CD4-positive, alpha-beta memory T cell (primary cell): ENCODE measurements at places on chromosomes 4 and X. TPM values are rescaled to one million over a fixed set of nuclear protein-coding genes. Genes with fewer than 3 reads are reported as not detected.

DNA sequence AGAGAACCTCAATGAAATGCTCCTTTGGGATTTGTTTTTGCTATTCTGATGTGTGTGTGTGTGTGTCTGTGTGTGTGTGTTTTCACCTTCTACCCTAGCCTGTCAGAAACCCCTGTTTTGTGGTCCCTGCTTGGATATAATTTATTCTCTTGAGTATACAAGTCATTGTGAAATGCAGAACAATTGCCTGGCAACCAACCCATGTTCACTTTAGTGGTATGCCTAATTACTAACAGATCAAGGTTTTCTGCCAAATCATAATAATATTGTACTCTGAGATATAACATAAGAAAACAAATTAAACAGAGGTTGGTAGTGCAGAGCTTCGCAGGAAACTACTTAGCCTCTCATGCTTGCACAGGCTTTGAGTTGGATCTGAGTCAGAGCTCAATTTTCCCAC, 7.0 kb upstream of the TET2 start:
- DNase-seq, result no peak

GRCh38 chrX:101210630-101211029, 9.0 kb upstream of the DRP2 start:
- no peak for DNase-seq

GRCh38 chr4:120317713-120318112, 251.1 kb upstream of the MAD2L1 start:
- no peak for DNase-seq

DNA sequence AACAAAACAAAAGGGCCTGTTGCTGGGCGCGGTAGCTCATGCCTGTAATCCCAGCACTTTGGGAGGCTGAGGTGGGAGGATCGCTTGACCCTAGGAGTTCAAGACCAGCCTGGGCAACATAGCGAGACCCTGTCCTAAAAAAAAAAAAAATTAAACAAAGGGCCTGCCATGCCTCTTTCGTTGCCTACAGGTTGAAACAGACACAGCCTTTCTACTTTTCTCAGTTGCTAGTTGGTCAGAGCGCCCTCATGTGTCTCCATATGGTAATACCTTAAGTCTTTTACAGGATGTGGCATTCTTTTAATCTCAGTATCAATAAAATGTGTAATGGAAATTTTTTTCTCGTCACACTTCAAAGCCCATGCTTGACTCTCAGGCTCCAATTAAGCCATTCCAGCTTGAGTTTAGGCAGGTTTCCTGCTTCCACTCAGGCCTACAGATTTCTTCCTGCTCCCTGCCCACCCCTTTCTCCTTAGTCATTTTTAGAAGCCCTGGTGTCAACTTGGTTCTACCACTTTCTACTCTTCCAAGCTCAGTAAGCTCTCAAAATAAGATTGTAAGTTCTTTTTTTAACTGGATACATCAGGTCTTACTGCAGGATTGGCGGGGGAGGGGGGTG, 4.6 kb upstream of the SOWAHD start:
- DNase-seq, result peak; percentile 85

DNA sequence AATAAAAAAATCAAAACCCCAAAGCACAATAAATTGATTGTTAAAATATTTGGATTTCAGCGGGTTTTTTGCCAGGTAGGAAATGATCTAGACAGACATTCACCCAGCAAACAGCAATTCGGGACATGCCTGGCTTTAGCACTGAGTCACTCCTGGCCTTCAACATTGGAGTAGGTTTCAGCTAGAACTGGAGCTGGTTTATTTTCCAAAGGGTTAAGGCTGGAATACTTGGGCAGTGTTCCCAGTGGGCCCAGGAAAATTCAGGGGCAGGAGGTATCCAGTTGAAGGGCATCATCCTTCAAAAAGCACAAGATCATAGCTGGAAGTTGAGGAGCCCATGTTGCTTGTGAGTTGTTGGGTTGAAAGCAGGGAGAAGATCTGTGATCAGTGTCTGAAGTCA, 41.0 kb downstream of the TXLNG start:
- DNase-seq, result no peak

DNA sequence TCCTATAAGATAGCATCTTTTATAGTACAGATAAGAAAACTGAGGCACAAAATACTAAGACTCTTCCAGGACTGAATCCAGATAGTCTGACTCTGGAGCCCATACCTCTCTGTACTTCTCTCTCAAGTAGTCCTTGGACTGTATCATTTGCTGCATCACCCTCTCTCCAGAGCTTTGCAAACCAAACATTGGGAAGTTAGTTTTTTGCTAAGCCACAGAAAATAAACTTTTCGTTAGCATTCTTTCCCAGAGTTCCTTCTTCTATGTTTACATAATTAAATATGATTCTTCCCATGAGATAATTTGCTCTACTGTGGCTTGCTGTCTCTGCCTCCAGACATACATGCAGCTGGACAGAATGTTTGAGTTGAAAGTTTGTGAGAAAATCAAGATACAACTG, 22.0 kb downstream of the PPEF2 start:
- DNase-seq, result no peak

- no peak for DNase-seq
Measured at GRCh38 chr4:128751354-128751753, 58.1 kb upstream of the JADE1 start.

Gene SLC34A2
- not detected for total RNA-seq

Gene IL2RG
- total RNA-seq, result 378 TPM

- no peak for DNase-seq
Measured at GRCh38 chr4:120850018-120850599, 72.4 kb downstream of the PRDM5 start.

DNA sequence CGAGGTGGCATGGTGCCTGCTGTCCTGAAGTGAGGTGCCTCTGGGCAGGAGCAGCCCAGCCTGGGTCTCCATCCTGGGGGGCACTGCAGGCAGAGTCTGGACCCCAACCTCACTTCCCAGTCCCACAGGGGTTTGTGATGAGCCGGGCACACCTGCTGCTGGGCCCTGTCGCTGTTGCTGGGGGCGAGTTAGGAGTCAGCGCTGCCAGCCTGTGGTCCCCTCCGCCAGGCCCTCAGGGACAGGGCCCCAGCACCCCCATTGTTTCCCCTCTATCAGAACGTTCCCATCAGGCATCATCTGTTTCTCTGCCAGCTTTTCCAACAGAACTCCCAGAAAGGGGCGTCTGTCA, 23.4 kb downstream of the WFS1 start:
- DNase-seq, result no peak

DNA sequence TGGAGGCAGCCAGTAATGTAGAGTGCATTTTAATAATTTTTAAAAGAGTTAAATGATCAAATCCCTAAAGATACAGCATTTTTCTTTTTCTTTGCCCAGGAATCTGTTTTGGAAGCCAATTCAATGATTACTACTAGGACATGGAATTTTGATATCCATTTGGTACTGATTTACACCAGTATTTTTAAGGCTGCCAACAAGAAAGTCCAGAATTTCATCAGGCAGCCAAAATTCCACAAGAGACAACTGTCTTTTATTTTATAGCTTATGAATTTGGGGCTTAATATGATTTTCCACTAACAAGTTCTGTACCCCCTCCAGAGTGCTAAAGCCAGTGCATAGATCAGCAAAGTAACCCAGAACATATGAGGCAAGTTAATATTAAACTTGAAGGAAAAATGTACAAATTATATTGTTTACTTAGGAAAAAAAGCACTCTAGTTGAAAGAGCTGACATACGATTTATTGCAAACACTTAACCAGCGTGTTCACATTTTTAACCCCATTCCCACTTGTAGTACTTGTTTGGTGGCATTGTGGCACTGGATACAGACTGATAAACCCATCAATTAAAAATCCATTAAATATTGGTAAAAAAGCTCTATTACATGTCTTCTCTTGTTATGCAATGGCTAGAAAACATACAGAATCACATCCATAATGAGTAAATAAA, 259.7 kb downstream of the DCHS2 start:
- DNase-seq, result no peak

DNA sequence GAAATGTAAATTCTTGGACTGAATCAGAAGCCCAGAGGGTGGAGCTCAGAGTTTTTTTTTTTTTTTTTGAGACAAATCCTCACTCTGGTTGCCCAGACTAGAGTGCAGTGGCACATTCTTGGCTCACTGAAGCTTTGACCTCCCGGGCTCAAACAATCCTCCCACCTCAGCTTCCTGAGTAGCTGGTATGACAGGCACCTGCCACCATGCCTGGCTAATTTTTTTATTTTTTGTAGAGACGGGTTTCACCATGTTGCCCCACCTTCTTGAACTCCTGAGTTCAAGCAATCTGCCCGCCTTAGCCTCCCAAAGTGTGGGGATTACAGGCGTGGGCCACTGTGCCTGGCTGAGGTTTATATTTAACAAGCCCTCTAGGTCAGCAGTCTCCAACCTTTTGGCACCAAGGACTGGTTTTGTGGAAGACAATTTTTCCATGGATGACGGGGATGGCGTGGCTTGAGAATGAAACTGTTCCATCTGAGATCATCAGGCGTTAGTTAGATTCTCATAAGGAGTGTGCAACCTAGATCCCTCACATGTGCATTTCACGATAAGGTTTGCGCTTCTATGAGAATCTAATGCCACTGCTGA, 76.7 kb downstream of the FHIP1A start:
- no peak for DNase-seq

GRCh38 chrX:73239242-73239641, 24.6 kb upstream of the NAP1L2 start:
- no peak for DNase-seq

DNA sequence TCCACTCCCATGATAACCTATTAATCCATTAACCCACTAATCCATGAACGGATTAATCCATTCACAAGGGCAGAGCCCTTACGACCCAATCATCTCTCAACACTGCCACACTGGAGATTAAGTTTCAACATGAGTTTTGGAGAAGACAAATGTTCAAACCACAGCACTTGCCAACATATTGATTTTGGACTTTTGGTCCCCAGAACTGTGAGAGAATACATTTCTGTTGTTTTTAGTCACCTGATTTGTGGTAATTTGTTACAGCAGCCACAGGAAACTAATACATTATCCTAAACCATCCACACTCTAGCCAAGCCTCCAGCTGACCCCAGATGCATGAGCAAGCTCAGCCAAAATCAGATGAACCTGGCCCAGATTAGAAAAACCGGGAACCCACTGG, 22.4 kb downstream of the SEC24D start:
- no peak for DNase-seq

DNA sequence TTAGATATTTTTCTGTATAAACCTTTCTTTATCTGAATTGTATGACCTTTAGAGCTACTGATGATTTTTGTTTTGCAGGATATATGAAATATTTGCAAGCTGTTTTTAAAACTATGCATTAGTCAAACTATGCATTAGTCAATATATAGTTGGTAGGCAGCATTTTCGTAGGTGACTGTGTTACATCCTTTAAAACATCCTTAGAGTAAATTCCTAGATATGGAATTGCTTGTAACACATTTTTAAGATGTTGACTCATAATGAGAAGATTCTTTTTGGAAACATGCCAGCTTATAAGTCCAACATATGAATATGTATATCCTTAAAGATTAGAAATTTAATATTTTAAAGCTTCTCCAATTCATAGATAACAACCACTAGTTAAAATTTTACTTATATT, 1768.5 kb downstream of the PCDH7 start:
- no peak for DNase-seq

DNA sequence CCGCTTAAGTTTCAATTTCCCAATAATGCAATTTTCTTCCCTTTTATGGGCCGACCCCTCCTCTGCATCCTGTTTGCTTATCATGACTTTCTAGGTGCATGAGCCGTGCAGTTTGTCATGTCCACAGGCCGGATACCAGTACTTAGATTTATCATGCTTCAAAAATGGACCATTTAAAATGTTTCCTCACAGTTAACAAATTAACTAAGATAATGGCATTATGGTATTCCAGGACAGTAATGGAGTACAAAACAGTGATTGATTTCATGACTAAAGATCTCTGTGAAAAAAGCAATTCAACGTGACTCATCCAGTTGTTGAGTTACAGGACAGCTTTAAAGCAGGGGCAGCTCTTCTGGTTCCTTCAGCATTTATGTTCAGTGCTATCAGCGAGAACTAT, 23.0 kb downstream of the SNX25 start:
- no peak for DNase-seq

DNA sequence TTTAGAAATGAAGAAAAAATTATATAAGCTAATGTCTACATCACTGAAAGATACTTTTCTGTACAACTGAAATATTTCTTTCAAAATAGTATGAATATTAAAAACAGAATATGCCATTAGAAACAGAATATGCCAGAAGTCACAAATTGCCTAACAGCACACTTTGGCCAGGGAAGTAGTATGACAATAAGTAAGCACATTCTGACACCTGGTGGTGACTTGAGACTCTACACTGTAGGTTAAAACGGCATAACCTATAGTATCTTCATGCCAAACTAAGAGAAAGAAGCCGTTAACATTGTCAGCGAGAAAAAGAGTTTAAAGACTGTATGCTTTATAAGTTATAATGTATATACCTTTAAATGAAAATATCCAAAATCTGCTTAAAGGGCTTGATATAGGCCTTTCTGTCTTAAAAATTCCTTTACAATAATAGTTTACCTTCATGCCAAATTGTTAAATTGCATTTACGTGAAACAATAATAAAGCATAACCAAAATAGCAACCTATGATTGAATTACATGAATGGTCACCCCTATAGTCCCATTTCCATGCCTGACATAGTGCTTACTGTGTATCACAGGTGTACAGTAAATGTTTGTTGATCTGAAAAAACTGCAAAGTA, 32.8 kb downstream of the FAM13A start:
- peak; percentile 73 for DNase-seq

Gene TLR7
- total RNA-seq, result 0.06 TPM

Gene AMBN
- total RNA-seq, result not detected

DNA sequence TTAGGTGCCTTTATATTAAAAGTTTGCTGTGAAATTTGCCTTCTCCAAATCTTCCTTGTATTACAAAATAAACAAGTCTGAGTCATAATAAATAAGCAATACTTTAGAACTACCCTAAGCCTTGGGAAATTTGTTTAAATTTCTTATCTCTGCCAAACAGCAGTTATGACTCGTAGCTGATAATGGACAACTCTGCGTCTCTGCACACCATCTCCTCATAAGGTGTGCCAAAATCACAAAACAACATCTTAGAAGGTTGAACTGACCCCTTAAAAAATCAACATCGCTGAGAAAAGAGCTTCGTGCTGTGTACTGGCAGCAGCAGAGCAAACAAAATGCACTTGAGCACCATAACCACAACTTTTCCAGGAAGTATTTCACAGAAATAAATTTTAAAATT, 22.0 kb downstream of the OR13H1 start:
- no peak for DNase-seq

Gene USP51
- total RNA-seq, result 3.0 TPM

- no peak for DNase-seq
Measured at GRCh38 chrX:23332101-23332887, 2.4 kb upstream of the PTCHD1 start.

GRCh38 chrX:18160369-18160768, 60.3 kb downstream of the BEND2 start:
- no peak for DNase-seq

- no peak for DNase-seq
Measured at GRCh38 chr4:1608196-1608820, 75.8 kb downstream of the FAM53A start.
